ENCODE measurements at places on chromosomes 6 and 20.
A peak's percentile ranks its signal among the peaks of the same experiment; 100 is the strongest.

GRCh38 chr6:127484212-127484863 is 25.1 kb upstream of the KIAA0408 start:
- no peak for DNase-seq

- no peak for DNase-seq
These were observed 31.6 kb upstream of the LY86 start for GRCh38 chr6:6556738-6557503.

DNA sequence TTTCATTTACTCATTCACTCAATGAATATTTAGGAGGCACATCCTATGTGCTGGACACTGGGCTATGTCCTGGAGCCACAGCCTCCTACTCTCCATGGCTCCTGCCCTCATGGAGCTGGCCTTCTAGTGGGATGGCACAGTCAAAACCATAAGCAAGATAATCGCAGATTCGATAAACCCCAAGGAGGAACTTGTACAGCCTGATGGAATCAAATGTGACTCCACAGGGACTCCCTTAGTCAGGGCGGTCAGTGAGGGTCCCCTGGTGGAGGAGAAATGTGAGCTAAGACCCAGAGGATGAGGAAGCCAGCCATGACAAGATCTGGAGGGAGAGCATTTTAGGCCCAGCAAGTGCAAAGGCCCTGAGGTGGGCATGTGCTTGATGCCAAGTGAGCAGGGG is 211.9 kb downstream of the PREX1 start:
- DNase-seq, result peak; percentile 13

DNA sequence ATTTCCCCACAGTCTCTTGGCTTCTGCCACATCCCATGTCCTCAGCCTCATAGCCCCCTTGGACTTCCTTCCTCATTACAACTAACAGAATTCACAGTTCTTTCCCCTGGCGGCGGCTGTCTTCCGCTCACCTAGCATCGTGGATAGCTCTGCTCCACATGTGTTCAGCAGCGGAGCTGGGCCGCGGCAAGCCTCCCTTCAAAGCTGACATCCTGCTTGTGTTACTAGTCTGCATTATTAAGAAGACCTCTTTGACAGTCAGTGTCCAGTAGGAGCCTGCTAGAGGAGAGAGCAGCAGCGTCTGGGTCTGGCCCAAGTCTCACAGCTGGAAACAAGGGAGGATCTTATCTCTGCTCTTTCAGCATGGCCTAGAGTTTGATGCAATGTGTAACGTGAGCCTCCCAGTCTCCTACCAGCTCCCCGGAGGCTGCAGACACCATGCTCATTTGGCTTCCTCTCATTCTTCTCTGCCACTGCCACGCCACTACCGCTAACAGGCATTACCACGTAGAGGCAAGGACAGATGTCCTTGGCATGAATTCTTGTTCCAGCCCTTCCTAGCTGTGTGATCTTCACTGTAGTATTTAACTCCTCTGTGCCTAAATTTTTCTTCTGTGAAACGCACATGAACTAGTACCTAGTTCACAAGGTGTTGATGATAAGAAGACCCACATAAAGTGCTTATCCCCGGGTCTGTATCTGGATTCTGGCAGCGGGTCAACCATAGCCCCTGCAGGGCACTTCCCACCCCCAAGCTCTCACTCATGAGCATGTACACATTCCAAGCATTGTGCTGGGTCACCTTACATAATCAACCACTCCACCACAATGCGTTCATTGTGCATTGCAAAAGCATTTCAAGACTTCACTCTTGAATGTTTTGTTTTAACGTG is 107.1 kb upstream of the BACH2 start:
- no peak for DNase-seq

DNA sequence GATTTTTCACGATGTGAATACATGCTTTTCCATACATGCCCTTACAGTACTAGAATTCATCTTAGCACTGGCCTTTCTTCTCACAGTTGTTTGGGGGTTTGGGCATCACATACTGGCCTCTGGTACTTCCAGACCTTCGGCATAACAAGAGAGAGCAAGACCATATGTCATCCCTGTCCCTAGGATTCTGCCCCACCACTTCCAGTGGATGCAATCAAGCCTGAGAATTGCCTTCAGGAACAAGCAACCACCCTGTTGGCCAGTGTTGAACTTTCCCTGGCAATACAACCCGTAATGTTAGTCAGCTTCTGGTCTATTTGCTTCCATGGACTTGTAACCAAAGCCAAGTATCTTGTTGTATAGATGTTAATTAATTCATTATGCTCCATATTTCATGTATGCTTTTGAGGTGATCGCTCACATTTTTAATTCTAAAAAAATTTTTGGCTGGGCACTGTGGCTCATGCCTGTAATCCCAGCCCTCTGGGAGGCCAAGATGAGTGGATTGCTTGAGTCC is 15.4 kb upstream of the SLPI start:
- no peak for DNase-seq

DNA sequence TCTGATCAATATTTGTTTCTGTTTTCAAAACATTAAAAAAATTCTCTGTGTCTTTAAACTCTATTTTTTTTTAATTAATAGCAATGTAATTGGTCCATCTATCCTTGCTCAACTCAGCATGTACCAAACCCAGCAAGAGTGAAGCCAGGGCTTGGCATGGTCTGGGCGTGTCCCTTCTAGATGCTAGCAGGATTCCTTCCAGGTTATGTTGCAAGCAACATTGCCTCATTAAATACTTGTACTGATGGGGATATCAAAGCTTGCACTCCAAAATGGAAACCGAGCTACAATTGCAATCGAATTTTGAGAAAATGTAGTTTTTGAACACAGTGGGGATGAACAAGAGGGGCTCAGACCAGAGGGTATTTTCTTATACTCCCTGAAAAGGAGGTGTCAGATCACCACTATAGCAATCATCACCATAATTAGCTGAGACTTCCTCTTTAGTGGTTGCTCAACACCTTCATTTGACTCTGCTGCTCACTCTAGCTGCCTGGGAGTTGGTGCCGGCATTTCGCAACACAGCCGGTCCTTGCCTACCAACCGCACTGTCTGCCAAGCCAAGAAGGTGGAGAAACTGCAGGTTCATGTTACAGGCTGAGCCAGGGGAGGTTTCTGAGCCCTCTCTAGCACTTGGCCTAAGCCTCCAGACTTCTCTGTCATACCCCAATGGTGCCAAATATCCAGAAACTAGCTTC is 67.8 kb upstream of the RALGAPA2 start:
- no peak for DNase-seq

- no peak for DNase-seq
These were observed 988 bp downstream of the ECHDC1 start for GRCh38 chr6:127342296-127342945.

- DNase-seq, result no peak
These were observed at the start of gene THBS2 for GRCh38 chr6:169253337-169254238. Gene THBS2, minus strand, starts transcription at chr6:169253846. Its CDS starts 3,062 bp downstream, at chr6:169250784.

GRCh38 chr6:113182370-113183141 is 674.6 kb upstream of the MARCKS start:
- DNase-seq, result no peak
